Effector memory CD4-positive, alpha-beta T cell (primary cell): ENCODE measurements at places on chromosomes 3 and 15.

- DNase-seq: no peak
These were observed 116.2 kb downstream of the MFSD1 start for GRCh38 chr3:158918008-158918407.

DNA sequence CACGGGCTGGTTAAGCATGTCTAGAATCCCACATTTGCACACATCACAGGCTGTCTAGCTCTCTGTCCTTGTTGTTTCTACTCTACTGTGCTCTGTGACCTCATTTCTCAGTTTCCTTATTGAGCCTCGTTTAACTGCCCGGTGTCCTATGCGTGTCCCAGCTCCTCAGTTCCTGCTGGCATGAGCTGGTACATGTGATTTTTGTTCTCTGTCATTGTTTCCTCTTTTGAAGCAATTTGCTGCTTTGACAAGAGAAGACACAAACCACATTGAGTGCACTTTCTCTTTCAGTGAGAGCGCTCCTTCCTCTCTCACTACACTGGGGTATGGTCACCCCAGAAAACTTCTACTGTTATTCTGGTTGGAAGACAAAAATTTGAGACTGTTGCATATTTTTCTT, 563.5 kb downstream of the PDCD6IP start:
- DNase-seq: no peak

- no peak for DNase-seq
These were observed 9.0 kb downstream of the MAP1A start for GRCh38 chr15:43526261-43526930.

GRCh38 chr3:7238565-7239295, 377.8 kb downstream of the GRM7 start:
- DNase-seq: no peak

- DNase-seq: no peak
These were observed 22.2 kb downstream of the FAM174B start for GRCh38 chr15:92633418-92633817.

- DNase-seq: no peak
These were observed 240.1 kb downstream of the ISL2 start for GRCh38 chr15:76576523-76577279.
